ENCODE measurements at places on chromosomes 1 and 21.
A peak's percentile ranks its signal among the peaks of the same experiment; 100 is the strongest.

DNA sequence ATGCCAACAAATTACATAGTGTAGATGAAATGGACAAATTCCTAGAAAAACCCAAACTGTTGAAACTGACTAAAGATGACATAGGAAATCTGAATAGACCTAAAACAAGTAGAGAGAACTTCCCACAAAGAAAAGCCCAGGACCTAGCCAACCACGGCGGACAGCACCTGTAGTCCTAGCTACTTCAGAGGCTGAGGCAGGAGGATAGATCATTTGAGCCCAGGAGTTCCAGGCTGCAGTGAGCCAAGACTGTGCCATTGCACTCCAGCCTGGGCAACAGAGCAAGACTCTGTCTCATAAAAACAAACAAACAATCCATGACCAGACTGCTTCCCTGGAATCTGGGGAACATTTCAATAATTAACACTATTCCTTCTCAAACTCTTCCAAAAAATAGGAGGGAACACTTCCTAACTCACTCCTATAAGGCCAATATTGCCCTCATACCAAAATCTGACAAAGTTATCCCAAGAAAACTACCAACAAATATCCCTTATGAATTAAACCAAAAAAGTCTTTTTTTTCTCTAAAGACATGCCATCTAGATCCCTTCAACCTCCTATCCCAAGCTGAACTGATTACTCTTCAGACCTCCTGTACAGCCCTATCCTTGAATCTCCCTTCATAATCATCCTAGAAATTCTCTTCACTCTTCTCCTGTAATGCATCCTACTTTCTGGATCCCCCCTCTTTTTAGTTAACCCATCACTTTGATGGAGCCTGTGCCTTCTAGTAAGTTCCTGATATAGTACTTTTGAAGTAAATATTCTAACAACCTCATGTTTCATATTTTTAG is 15.5 kb downstream of the ZNF644 start:
- no peaks in the 10 kb centered on the region for H3K36me3 ChIP-seq
- no peaks in the 10 kb centered on the region for H3K27me3 ChIP-seq
- no peak overlapping the region for H3K27ac ChIP-seq
- no peak overlapping the region for H3K4me3 ChIP-seq
- DNase-seq: no peak

DNA sequence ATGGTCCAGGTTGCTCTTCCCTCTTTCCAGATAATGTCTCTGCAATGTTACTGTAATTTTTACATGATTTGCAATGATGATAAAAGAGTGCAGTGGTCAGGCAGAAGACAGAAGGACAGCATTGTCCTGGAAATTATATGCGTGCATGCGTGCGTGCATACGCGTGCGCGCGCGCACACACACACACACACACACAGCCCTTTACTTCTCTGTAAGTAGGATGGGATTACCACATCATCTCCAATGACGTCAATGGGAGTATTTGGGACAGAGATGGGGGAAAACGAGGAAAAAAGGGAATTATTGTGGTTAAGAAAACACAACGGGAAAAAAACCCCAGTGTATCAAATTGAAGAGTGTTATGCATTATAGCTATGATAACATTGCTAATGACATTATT is 99.7 kb downstream of the SPAG17 start:
- H3K4me3 ChIP-seq: no peak overlapping the region
- DNase-seq: no peak
- no peaks in the 10 kb centered on the region for H3K4me1 ChIP-seq
- no peaks in the 10 kb centered on the region for H3K36me3 ChIP-seq
- no peak overlapping the region for H3K27ac ChIP-seq

DNA sequence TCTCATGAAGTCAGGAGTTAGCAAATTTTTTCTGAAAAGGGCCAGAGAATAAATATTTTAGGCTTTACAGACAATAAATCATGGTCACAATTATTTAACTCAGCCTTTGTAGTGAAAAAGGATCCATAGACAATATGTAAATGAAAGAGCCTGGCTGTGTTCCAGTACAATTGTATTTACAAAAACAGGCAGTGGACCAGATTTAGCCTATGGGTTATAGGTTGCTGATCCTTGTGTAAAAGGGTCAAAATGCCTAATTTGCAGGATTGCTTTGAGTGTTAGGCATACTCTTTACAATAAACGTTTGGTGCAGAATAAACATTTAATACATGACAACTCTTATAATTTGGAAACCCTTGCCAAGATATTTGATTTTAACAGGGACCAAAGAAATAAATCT is 6.5 kb downstream of the SLAMF7 start:
- peaks cover 36% of the 10 kb centered on the region for H3K27me3 ChIP-seq
- no peak overlapping the region for H3K27ac ChIP-seq
- no peak for DNase-seq

- H3K36me3 ChIP-seq: no peaks in the 10 kb centered on the region
- H3K4me1 ChIP-seq: no peaks in the 10 kb centered on the region
- no peak overlapping the region for H3K4me3 ChIP-seq
- no peak overlapping the region for H3K27ac ChIP-seq
- no peaks in the 10 kb centered on the region for H3K27me3 ChIP-seq
- DNase-seq: no peak
These were observed 3.0 kb downstream of the RAB25 start for GRCh38 chr1:156063997-156064285.

- DNase-seq: no peak
- no peaks in the 10 kb centered on the region for H3K27me3 ChIP-seq
These were observed 83.2 kb downstream of the EPS15 start for GRCh38 chr1:51435878-51436277.

GRCh38 chr1:154483941-154484803 is 17.8 kb upstream of the TDRD10 start:
- DNase-seq: no peak
- peak overlapping the region; percentile 90 for H3K27ac ChIP-seq
- H3K27me3 ChIP-seq: no peaks in the 10 kb centered on the region
- H3K4me1 ChIP-seq: peaks cover 75% of the 10 kb centered on the region

DNA sequence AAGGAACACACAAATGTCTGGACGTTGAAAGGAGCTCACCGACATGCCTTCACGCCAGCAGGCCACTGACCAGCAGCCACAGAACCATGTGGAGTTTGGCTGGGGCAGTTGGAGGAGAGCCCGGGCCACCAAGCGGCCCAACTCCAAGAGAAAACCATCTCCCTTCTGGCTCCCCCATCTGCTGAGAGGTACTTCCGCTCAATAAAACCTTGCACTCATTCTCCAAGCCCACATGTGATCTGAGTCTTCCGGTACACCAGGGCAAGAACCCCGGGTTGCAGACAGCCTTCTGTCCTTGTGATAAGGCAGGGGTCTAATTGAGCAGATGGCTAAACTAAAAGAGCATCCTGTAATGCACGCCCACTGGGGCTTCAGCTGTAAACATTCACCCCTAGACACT is 24.4 kb downstream of the RGS4 start:
- H3K4me3 ChIP-seq: no peak overlapping the region
- H3K4me1 ChIP-seq: no peaks in the 10 kb centered on the region
- H3K27ac ChIP-seq: no peak overlapping the region
- H3K36me3 ChIP-seq: no peaks in the 10 kb centered on the region

DNA sequence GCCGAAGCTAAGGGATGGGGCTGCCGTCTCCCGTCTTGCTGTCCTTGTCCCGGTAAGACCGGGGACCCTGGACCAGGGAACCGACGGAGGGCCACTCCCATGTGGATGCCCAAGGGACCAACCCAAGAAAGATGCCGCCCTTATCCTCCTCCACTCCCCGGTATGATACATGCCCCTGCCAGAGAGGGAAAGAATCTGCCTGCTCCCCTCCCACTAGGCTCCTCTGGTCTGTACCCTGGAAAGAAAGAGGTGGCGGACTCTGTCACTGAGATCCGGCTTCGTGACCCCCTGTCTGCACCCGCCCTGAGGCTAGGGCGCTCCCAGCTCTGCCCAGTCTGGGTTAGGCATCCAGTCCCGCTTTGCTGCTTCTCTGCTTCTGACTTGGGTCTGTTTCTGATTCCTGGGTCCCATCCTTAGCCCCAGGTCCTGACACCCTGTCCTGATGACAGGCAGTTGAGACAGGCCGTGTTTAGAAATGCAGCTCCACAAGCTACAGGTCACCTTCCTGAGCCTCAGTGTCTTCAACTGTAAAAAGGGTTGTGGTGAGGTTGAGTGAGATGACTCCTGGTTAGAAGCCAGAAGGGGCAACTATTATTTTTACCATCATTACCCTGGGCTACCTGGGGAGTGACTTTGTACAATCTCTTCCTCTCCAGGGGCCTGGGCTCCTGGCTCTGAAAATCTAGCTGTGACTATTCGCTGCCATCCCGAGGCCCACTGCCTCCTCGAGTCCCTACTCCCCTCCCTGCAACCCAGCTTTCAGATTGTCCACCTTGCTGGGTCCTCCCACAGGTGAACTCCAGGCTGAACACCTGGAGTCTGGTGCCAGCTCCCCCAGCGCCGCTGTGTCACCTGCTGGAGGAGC is 3.7 kb downstream of the MATN1 start:
- DNase-seq: no peak
- H3K4me1 ChIP-seq: peaks cover 10% of the 10 kb centered on the region
- H3K27ac ChIP-seq: peak overlapping the region; percentile 98
- H3K4me3 ChIP-seq: peak overlapping the region; percentile 78
- no peaks in the 10 kb centered on the region for H3K27me3 ChIP-seq
- no peaks in the 10 kb centered on the region for H3K36me3 ChIP-seq

GRCh38 chr1:168687816-168688215 is 41.2 kb downstream of the DPT start:
- peaks cover 16% of the 10 kb centered on the region for H3K4me1 ChIP-seq
- no peaks in the 10 kb centered on the region for H3K36me3 ChIP-seq
- no peak for DNase-seq
- H3K4me3 ChIP-seq: no peak overlapping the region
- H3K27ac ChIP-seq: no peak overlapping the region
- no peaks in the 10 kb centered on the region for H3K27me3 ChIP-seq

DNA sequence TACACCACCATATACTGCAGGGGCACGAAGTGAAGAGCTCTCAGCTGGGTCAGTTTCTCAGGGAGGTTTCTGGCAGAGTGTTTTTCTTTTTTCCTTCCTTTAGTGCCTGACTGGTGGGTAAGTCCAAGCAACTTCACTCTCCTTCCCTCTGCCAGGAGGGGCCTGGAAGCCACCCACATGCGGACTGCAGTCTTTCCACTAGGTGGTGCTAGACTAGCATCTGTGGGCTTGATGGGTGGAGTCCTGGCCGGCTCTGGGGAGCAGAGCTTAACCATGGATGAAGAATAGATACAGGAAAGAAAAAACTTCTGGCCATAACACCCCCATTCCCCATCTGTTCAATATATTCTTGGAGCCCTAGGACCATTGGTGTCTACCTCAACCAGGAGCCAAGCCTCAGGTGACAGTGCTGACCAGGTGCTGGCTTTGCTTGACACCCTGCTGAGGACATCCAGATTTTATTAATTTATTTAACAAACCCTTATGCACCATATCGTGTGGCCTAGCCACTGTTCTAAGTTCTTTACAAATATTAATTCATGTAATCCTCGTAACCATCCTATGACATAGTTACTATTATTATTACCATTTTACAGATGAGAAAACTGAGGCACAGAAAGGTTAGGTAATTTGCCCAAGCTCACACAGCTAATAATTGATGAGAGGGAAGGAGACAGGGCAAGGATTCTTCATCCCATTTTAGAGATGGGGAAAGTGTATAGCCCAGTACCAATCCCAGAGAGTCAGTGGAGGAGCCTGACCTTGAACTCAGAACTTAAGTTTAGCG is 126.7 kb upstream of the CSF3R start:
- no peak overlapping the region for H3K4me3 ChIP-seq
- DNase-seq: no peak
- H3K27me3 ChIP-seq: peaks cover 75% of the 10 kb centered on the region
- no peak overlapping the region for H3K27ac ChIP-seq
- H3K4me1 ChIP-seq: no peaks in the 10 kb centered on the region
- no peaks in the 10 kb centered on the region for H3K36me3 ChIP-seq

GRCh38 chr1:223456747-223457146 is 63.5 kb downstream of the CCDC185 start:
- no peaks in the 10 kb centered on the region for H3K27me3 ChIP-seq
- H3K36me3 ChIP-seq: no peaks in the 10 kb centered on the region
- no peak for DNase-seq
- no peak overlapping the region for H3K4me3 ChIP-seq
- no peak overlapping the region for H3K27ac ChIP-seq

DNA sequence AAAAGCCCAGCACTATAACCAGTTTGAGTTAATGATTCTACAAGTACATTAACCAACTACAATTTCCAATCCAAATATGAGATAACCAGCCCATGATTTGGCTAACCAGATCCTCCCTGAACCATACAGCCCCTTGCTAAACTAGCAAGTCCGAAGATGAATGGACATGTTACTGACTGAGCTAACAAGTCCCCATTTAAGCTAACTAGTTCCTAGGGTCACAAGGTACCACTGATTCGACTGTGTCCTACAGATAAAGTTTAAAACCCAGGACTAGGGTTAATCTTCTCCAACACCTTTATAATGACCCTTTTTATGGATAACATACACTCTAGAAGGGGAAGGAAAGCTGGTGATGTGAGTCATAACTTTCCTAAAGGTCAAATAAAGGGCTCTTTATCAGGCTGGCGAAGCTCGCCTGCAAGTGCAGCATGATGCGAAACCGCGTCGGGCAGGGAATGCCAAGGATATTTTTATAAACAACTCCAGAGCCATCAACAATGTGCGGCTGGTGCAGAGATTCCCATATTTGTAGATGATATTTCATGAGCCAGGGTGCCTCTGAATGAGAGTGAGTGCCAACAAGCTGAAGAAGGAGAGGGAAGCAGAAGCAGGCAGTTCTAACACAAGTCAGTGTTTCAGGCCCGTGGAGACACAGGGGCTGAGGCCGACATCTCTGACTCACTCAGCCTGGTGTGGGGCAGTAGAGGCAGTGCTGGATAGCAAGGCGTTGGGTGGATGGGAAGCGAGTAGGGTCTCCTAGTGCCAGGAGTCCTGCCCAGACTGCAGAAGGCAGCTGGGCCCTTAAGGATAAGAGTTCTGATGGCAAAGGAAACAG is 75.6 kb upstream of the ROR1 start:
- H3K36me3 ChIP-seq: no peaks in the 10 kb centered on the region
- no peaks in the 10 kb centered on the region for H3K27me3 ChIP-seq
- DNase-seq: peak; percentile 63
- H3K27ac ChIP-seq: peak overlapping the region; percentile 90

DNA sequence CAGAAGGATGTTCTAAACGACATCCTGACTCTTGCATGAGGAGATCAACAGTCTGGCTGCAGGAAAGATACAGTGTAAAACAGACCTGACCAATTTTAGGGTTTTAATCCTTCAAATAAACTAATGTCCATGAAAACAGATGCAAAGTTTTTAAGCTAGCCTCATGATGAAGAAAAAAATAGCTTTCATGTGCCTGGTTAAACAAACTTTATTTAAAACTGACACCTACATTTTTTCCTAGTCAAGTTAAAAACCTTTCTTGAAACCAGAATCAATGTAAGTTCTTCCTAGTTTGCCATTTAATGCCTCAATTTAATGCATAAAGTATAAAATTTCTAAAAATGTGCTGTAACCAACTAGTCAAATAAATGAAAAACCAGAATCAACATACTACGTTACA is 2.9 kb downstream of the WDR26 start:
- peaks cover 90% of the 10 kb centered on the region for H3K4me1 ChIP-seq
- H3K27me3 ChIP-seq: no peaks in the 10 kb centered on the region
- DNase-seq: no peak
- peak overlapping the region; percentile 91 for H3K4me3 ChIP-seq
